Activated T-helper 1 cell treated with anti-CD3 and anti-CD28 coated beads, Interleukin-12 subunit alpha, Interleukin-12 subunit beta, Interleukin-2, Interleukin-4 antibody, amounts not matched to agents 30 ng/mL and 10 ng/mL and 1 ng/mL, durations not matched to agents 14 hours and 24 hours and 36 hours (primary cell): ENCODE measurements at places on chromosomes 11 and 22. TPM values are rescaled to one million over a fixed set of nuclear protein-coding genes. Genes with fewer than 3 reads are reported as not detected.

The GAB4 gene
- total RNA-seq = not detected in 2 replicates

The CDC45 gene
- total RNA-seq = 104 and 116 TPM in 2 replicates

The GP1BB gene
- total RNA-seq = not detected in 2 replicates

DNA sequence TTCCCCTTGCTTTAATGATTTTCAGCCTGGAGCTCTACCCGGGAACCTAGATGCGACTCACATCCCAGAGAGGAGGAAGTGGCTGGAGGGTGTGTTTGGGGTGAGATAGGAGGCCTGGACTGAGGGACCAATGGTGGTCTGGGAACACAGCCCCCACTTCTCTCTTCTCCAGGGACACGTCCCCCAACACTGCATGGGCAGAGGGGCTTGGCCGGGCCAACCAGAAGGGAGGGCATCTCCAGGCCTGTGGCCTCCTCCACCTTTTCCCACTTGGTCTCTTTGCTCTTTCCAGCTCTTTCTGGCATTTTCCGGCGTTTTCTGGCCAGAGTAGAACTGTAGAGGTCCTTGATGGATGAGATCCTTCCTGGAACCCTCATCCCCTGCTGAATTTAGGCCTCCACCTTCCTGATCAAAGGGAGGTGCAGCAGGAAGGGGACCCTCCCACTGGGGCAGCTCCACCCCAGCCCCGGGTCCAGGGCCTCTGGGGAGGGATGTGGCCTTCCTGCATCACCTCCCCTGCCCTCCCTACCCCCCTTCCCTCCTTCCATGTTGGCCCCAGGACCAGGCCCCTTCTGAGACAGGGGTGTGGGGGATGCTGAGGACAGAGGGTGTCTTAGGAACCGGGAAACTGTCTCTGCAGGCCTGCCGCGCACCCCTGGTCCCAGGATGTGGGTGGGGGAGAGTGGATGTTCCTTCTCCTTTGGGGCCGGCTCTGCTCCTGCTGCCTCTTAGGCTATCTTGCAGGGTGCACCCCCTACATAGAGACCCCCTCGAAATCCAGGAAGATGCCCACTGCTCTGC is 24.4 kb downstream of the MRGPRG start:
- DNase-seq = no peak

GRCh38 chr11:111532365-111532709 is 8.2 kb upstream of the LAYN start:
- no peak for DNase-seq

- DNase-seq = no peak
These were observed 47.7 kb downstream of the PDE2A start for GRCh38 chr11:72626414-72626936.

The SEC14L6 gene
- not detected in 2 replicates for total RNA-seq

GRCh38 chr11:1199241-1199750 is 23.6 kb upstream of the MUC5B start:
- no peak for DNase-seq

GRCh38 chr11:124763156-124763947 is 1.3 kb upstream of the ESAM start:
- DNase-seq = peak; percentile 69

GRCh38 chr11:38339835-38340440 is 1741.9 kb upstream of the RAG2 start:
- no peak for DNase-seq

GRCh38 chr22:34344702-34345101 is 424.4 kb upstream of the LARGE1 start:
- no peak for DNase-seq

DNA sequence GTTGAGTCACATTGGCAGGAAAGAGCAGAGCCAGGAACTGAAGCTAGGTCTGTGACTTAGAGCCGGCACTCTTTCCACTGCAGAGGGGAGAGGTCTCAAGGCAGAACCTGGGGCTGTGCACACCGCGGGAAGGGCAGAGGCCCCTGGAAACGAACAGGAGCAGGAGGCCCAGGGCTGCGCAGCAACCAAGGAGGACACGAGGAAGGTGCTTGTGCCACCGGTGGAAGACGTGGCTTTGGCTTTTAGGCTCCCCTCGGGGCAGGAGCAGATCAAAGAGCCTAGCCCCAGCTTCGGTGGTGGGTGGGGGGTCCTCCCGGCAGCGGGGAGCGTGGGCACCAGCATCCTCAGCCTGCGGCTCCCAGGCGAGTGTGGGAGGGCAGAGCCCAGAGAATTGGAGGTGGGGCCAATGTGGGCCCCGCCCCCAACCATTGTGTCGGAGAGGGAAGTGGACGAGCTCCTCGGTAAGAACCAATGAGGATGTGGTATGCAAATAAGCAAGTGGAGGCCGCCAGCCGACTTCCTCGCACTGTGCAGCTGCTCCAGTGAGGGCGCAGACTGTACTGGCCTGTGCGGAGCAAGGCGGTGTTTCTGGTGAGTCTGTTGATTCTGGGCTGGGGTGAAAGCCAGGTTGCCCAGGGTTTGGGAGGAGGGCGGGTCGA is at the start of gene CCDC116:
Gene CCDC116, plus strand, starts transcription at position 524 of the 659 bp plus-strand sequence. CDS start 422 bp downstream, outside the sequence.
- peak; percentile 61 for DNase-seq

- DNase-seq = no peak
These were observed 70.4 kb upstream of the FGF3 start for GRCh38 chr11:69889400-69890318.

DNA sequence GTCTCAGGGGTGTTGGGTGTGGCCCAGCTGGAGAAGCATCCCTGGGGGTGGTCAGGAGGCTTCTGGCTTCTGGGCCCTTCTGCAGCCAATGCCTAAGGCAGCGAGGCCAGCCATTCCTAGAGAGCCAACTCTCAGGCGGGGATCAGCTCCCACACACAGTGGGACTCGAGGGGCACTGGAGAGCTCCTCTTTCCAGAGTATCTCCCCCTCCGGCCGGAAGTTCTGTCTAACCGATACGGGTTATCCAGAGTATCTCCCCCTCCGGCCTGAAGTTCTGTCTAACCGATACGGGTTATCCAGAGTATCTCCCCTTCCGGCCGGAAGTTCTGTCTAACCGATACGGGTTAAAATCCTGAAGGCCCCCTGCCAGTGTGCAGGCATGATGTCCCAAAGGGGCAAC is 71.2 kb upstream of the B3GAT1 start:
- no peak for DNase-seq

The PRR33 gene
- 0.05 TPM in 1 of 2 replicates, not detected in the other for total RNA-seq

DNA sequence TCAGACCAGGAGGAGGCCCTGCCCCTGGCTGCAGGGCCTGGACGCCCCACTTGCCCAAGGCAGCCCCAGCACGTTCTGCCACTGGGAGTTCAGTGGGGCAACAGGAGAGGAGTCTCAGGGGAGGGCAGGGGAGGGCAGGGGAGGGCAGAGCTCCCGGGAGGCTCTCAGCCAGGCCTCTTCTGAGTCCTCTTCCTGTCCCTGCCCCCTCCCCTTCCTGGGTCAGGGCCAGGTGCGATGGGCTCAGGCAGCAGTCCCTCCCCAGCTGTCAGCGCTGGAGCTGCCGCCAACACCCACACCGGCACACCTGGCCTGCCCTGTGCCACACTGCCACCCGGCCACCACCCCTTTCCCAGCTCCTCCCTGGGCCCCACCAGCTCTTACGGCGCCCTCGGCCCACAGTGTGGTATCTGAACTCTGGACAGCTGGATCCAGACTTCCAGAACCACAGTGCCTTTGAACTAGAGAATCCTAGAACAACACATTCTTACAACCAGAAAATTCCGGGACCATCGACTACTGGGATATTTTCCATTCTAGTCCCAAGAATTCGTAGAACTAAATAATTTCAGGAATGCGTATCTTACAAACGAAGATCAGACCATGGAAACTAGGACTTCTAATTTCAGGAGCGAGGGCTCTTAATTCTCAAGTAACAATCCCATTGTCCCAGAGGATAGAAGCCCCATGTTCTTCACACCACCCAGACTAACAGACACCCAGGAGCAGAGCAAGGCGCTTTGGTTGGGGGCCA is 21.8 kb downstream of the RPL3 start:
- DNase-seq = no peak
